ENCODE measurements at places on chromosomes 12 and 14. TPM values are rescaled to one million over a fixed set of nuclear protein-coding genes. Genes with fewer than 3 reads are reported as not detected.

Gene APEX1
- 91.2 TPM for total RNA-seq

Gene KRT76
- total RNA-seq = not detected

Gene JAG2
- 2.3 TPM for total RNA-seq

Gene DPPA3
- total RNA-seq = not detected

Gene TNFAIP2
- 83.2 TPM for total RNA-seq

Gene NAA25
- 20.5 TPM for total RNA-seq

Gene ADAMTS20
- total RNA-seq = 0.12 TPM

Gene TCL1B
- total RNA-seq = not detected

Gene TBX3
- total RNA-seq = 30.8 TPM

Gene NFATC4
- 285 TPM for total RNA-seq

Gene LMO3
- total RNA-seq = 7.6 TPM

All from hair follicle dermal papilla cell (primary cell).